ENCODE measurements at places on chromosomes 12 and 14.

DNA sequence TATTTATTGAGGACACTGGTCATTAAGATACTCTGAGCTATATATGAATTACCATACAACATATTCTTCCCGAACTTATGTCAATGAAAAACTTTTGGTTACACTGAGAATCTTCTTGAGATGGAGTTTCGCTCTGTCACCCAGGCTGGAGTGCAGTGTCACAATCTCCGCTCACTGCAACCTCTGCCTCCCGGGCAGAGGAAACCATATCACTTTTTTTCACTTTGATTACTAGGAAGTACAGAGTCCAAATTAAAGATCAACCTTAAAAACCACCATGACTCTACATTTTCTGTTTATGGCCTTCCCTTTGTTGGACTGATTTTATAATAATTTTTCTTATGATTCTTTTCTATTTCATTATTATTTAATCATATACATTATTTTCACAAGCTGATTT is 336.5 kb downstream of the FSCB start:
- no peak for DNase-seq

GRCh38 chr14:64877846-64878245 is 1.9 kb downstream of the SPTB start:
- DNase-seq = no peak

GRCh38 chr12:111339321-111339938 is 29.5 kb downstream of the PHETA1 start:
- no peak for DNase-seq

DNA sequence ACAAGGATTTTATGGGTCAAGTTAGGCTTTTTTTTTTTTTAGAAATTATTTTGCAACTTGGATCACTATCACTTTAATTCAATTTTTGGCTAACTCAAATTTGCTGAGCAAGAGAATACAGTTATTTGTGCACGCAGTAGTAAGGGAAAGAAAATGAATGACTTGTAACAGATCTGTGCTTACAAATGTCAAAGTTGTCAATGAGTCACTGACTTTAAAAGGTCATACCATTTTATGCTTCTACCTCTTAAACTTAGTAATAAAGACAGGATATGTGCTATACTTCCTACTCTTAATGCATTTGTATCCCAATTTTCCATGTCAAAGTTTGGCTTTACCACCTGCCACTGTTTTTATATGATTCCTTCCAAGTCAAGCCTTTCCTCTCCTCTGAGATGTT is 131.1 kb upstream of the FBXO33 start:
- DNase-seq = no peak

DNA sequence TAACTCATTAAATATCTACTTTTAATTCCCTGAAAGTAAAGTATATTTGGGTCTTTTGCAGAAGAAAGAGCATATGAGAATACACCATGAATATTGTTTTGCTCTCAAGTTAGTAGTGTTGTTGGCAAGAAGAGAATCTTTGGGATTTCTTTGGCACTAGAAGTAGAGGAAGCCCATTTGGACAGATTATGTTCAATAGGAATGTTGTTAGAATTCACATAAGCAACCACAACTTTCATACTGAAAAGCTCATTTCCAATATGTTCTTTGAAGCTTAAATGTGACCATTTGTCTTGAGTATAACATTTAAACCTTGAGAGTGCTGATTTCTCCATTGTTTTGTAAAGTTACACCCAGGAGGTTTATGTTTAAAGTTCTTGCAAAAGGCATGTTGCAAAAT is 37.6 kb downstream of the PLEKHG7 start:
- DNase-seq = no peak

GRCh38 chr14:54769951-54770863 is 132.4 kb downstream of the GCH1 start:
- DNase-seq = no peak

DNA sequence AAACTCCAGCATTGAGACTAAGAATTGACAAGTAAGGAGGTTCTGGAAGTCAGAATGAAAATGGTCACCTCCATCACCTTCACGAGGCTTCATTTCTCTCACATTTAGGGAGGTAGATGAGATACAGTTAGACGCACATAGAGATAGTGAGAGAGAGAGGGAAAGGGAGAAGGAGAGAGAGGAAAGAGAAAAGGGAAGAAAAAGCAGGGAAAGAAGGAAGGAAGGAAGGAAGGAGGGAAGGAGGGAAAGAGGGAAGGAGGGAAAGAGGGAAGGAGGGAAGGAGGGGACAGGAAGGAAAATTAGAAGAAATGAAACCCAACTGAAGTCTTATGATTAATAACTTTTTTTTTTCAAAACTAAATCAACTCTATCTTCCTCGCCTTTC is 10.7 kb upstream of the FOXG1 start:
- DNase-seq = no peak

DNA sequence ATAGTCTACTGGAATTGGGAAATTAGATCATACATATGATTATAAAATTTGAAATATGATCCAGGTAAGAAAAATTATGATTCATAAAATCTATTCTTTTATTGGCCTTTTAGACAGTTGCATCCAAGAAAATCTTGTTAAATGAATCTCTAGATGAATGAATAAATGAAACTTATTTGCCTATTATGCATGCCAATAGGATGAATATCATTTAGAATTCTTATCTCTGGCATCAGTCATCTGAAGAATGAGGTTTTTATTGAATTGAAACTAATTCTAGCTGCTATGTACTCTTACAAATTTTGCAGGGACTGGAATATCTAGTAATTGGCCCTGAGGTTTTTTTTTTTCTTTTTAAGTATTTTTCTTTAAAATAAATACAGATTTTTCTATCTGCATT is 475.5 kb downstream of the NAV3 start:
- DNase-seq = no peak

- DNase-seq = no peak
These were observed 111.1 kb upstream of the OVCH1 start for GRCh38 chr12:29608581-29608980.

GRCh38 chr12:47247418-47247817 is 167.7 kb upstream of the AMIGO2 start:
- DNase-seq = no peak

- DNase-seq = no peak
These were observed 55.6 kb downstream of the LGMN start for GRCh38 chr14:92692822-92693226.

DNA sequence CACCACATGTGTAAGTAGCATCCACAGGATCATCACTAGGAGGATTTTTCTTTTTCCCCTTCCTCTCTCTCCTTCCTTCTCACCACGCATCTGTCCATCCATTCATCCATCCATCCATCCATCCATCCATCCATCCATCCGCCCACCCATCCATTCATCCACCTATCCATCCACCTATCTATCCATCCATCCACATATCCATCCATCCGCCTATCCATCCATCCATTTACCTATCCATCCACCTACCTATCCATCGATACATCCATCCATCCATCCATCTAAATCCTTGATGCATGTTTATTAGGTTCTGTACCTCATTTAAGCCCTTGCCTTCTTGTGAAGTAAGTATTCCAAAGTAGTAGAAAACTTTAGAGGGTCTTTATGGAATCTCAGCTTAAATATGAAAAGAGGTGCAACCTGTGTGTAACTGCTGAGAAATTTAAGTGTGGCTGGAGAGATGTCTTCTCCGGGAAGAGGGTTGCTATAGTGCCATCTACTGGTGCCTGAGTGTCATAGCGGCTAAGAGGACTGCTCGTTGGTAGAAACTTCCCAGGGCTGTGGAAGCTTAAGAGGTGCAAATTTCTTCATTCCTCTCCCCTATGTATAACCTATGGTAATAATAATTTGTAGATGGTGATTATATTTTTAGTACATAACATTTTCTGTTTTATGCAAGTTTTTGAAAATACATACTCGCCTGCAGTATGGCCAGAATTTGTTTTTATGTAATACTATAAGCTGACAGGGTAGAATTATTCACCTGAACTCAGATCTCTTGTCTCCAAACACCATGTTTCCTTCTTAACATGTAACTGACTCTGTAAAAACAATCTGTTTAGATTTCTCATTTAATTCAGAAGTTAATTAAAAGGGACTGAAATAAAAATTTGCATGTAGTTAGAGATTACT is 46.0 kb downstream of the MYO1H start:
- peak; percentile 64 for DNase-seq

- peak; percentile 97 for DNase-seq
These were observed 1.0 kb downstream of the KLHL33 start for GRCh38 chr14:20434701-20435581.

DNA sequence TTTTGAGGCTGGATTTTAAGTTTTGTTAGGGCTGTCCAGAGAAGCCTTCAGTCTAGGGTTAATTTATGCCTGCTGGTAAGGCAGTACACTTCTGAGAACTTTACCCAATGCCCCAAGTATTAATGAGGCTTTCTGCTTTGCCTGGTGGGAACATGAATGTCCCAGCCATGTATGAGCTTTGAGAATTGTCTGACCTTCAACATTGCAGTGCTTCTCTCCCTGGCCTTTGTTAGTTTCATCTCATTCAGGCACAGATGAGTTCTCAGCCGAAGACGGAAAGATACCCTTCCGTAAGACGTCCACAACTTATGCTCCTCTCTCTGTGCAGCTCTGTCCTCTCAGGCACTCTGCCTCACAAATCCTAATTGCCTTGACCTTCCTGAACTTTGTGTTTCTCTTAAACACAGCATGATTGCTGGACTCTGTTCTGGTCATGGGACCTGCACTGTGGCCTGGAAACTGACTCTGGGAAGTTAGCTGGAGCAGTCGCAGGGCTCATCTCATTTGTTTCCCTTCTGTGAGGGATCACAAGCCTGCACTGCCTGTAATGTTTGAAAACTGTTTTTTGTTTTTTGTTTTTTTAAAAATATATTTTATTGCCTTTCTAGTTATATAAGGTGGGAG is 15.7 kb downstream of the CHPT1 start:
- DNase-seq = peak; percentile 54

GRCh38 chr12:24718617-24719016 is 230.3 kb downstream of the BCAT1 start:
- DNase-seq = no peak

GRCh38 chr12:123681605-123682004 is 10.7 kb downstream of the TCTN2 start:
- no peak for DNase-seq

GRCh38 chr12:13962699-13963098 is 18.7 kb downstream of the GRIN2B start:
- DNase-seq = no peak

DNA sequence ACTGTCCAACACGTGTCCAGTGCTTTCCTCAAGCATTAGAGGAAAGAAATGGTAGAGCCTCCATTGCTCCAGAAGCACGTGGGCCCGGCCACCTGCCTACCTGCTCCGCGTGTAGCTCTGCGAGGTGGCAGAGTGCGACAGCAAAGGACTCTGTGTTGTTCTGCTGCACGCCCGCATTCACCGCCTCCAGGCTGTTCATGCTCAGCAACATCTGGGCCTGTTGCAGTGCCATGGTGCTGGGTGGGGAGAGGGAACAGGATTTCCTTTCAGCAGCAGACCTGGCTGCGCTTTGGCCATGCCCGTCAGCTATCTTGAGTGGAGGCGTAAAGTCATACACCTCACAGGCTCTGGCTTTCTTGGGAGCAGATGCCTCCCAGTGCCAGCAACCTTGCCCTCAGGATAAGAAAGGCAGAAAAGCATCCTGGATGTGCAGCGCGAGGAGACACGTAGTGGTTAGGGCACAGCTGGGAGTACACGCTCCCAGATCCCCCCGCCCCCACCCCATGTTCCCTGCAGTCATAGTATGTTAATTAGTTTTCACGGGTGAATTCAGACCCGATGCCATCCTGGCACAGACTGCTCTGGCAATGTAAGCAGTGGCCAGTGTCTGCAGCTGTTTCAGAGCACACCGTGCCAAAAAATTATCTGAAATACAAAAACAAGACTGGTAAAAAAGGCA is 25.1 kb downstream of the ANAPC5 start:
- DNase-seq = no peak

- DNase-seq = no peak
These were observed 807 bp downstream of the B4GALNT3 start for GRCh38 chr12:460261-461230.

DNA sequence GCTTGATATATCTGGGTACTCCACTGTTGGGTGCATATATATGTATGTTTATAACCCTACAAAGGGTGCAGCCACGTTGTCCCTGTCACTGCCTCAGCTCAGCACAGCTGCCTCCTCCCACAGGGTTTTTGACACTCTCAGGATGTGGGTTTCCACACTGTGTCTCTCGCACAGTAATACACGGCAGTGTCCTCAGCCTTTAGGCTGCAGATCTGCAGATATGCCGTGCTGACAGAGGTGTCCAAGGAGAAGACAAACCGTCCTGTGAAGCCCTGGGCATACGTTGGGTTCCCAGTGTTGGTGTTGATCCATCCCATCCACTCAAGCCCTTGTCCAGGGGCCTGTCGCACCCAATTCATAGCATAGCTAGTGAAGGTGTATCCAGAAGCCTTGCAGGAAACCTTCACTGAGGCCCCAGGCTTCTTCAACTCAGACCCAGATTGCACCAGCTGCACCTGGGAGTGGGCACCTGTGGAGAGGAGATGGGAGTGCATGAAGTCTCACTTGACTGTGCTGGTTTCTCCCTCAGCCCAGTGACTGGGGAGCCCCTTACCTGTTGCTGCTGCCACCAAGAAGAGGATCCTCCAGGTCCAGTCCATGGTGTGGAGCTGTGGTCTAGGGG is 498.7 kb downstream of the TMEM121 start:
- DNase-seq = no peak

DNA sequence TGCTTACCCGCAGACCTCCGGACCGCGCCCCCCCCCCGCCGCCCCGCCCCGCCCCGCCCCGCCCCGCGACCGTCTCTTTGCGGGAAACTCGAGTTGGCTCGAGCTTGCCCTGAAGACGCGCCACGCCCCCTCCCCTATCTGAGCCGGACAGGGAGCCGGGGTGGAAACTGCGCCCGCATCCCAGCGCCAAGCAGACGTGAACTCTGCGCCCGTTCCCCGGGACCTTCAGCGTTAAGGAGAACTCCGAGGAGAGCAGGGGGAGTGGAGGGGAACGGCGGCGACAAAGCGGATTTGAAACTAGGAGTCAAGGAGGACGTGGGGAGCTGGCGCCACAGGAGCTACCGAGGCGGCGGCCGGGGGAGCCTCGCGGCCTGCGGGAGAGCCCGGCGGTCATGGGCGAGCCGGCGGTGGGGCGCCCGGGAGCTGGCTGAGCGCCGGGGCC is at the start of gene KCNK13:
Gene KCNK13, plus strand, starts transcription at position 310 of the 442 bp plus-strand sequence. CDS start 212 bp downstream, outside the sequence.
- DNase-seq = no peak

DNA sequence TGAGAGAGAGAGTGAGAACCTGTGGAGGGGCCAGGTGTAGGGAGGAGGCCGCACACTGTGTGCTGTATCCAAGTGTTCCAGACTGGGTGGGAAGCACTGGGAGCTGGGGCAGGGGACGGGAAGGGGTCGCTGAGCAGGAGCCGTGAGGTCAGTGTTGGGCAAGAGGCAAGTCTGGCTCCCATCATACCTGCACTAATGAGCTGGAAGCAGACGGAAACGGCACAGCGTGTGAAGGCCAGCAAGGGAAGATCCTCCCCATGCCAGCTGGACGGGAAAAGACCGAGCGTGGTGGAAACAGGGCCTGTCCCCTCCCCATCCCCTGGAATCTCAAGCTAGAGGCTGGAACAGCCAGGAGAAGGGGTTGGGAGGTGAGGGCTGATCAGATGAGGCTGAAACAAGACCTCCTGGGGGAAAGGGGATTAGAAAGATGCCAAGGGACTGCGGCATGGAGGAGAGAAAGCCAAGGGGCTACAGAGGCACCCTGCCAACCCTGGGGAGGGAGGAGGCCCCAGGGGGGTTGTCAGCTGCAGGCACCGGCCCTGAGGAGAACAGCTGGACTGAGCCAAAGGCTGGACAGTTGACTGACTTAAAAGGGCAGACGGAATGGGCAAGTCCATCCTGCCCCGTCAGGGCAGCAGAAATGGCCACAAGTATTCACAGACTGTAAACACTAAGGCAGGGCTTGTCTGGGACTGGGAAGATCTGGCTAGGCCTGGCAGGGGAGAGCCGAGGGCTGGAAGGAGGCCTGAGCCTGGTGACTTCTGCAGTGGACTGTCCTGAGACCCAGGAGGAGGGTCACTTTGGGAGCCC is 19.0 kb upstream of the LTBP2 start:
- DNase-seq = no peak

Measured in cerebellar cortex (tissue), 1 donor.